ENCODE measurements at places on chromosomes 4 and X. TPM values are rescaled to one million over a fixed set of nuclear protein-coding genes. Genes with fewer than 3 reads are reported as not detected.

GRCh38 chrX:55452833-55453124 lies 852 bp downstream of the MAGEH1 start:
- no peak for DNase-seq

- no peak for DNase-seq
Measured at GRCh38 chrX:54711735-54712134, 86.3 kb downstream of the ITIH6 start.

DNA sequence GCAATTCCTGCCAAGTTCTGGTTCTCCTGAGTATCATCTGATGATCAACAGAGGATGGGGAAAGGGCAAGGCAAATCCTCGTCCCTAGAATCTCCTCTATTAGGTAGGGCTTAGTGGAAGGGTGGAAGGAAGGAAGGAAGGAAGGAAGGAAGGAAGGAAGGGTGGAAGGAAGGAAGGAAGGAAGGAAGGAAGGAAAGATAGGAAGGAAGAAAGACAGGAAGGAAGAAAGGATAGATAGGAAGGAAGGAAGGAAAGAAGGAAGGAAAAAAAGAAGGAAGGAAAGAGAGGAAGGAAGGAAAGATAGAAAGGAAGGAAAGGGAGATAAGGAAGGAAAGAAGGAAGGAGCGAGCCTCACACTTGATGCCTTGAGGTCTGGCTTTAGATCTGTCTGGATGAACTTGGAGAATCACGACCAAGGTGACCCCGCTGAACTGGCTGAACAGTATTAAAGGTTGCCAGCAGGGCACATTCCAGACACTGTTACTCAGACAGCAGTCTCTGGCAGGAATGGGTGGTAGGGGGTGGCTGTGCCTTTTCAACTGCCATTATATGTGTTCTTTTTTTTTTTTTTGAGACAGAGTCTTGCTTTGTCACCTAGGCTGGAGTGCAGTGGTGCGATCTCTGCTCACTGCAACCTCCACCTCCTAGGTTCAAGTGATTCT lies 57.1 kb downstream of the MAP7D2 start:
- peak; percentile 64 for DNase-seq

- peak; percentile 44 for DNase-seq
Measured at GRCh38 chr4:61320154-61320553, 120.0 kb downstream of the ADGRL3 start.

GRCh38 chr4:139333046-139333445 lies 30.8 kb upstream of the NDUFC1 start:
- no peak for DNase-seq

DNA sequence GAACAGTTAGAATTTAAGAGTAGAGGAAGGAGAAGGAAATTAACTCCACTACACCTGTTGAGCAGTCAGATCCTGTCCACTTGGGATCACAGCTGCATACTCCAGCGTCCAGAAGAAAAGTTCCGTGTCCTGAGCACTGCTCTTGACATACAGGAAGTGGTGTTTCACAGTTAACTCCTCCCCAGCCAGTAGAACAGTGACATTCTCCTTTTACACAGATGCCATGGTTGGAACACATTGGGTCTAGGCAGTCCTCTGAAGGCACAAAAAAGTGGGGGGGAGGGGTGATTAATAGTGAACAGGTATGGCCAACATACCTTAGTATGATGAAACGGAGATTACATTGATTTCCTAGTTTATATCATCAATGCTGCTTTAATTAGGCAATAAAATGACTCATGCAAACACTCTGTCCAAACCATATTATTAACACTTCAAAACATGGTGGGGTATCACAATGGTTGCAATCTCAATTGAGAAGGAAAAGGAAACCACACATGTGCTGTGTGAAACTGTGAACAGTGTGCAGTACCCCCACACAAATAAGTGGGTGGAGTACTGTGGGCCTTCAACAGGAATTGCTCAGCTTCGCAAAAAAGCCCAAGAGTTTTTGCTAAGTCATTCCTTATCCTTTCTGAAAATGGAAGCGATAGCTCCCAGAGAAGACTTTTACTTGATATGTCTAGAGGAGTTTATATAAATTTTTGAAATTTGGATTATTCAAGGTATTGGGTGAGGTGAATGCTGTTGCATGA lies 295.6 kb downstream of the SH2D1A start:
- DNase-seq: no peak

DNA sequence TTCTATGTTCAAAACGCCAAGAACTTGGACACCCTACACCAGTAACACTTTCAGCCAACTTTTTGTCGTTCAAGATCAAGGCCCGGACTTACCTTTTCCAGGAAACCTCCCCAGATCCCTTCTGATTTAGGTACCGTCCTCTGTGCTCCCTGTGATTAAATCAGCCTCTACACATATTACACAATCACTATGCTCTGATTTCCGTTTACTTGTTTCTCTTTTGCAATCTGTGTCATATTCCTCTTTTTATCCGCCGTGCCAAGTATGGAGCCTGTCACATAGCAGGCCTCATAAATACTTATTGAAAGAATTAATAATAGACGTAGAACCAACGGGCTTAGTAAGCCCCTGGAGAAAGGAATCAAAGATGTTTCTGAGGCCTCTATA lies 722 bp upstream of the TMEM33 start:
- no peak for DNase-seq

GRCh38 chrX:40108162-40108958 lies 10.6 kb upstream of the BCOR start:
- DNase-seq: peak; percentile 47

DNA sequence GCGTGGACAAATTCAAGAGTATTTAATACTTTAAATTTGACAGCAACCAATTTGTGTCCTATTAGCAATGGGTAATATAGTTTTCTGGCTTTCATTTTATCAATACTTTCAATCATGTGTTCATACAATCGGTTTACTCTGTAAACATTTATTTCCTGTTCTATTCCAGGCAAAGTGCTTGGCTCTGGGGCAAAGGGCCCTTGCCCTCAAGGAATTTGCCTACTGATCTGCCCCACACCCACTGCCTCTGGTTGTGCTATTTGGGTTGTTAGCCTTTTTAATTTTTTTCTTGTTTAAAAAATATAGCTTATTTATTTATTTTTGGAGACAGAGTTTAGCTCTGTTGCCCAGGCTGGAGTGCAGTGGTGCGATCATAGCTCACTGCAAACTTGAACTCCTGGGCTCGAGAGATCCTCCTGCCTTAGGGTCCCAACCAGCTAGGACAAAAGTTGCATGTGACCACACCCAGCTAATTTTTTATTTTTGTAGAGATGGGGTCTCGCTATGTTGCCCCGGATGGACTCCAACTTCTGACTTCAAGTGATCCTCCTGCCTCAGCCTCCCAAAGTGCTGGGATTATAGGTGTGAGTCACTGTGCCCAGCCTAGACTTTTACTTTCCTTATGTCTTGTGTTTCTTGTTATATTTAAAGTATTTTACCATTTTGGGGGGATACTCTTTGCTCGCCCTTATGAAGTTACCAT lies 30.7 kb upstream of the CBR4 start:
- DNase-seq: no peak

GRCh38 chrX:149688552-149688951 lies 23.3 kb upstream of the MAGEA11 start:
- no peak for DNase-seq

- DNase-seq: no peak
Measured at GRCh38 chr4:173370130-173370476, 651 bp upstream of the SAP30 start.

DNA sequence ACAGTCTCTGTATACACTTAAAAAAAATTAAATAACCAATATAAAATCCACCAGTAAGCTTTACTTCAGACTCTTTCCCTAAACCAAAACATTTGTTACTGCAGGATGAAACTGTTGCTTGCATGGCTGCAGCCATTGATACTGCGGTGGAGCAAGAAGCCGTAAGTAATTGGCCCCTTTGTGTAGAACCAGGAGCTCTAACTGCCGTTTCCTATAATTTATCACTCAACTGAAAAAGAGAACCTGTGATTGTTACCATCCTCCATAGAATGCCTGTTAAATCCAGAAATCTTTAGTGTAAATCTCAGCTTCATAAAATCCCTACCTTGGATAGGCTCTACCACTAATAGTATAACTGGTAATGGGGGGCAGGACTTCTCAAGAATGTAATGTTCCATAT lies 62.6 kb downstream of the KIF4A start:
- no peak for DNase-seq

TMPRSS11B gene
- total RNA-seq: not detected

SERTM2 gene
- total RNA-seq: 0.40 TPM

CT55 gene
- total RNA-seq: not detected

INTU gene
- total RNA-seq: 12.0 TPM

PTPN13 gene
- 58.7 TPM for total RNA-seq

CC2D2A gene
- total RNA-seq: 22.3 TPM

PCYT1B gene
- 0.05 TPM for total RNA-seq
